ENCODE measurements at places on chromosomes 1 and 21. TPM values are rescaled to one million over a fixed set of nuclear protein-coding genes. Genes with fewer than 3 reads are reported as not detected.

KCNH1 gene
- total RNA-seq, result 0.54 TPM

TMPRSS15 gene
- total RNA-seq, result not detected

KPNA6 gene
- total RNA-seq, result 50.7 TPM

UBE2G2 gene
- total RNA-seq, result 75.8 TPM

SPRR2E gene
- not detected for total RNA-seq

SPSB1 gene
- 16.7 TPM for total RNA-seq

SPRR2F gene
- not detected for total RNA-seq

AMPD1 gene
- total RNA-seq, result not detected

DNA sequence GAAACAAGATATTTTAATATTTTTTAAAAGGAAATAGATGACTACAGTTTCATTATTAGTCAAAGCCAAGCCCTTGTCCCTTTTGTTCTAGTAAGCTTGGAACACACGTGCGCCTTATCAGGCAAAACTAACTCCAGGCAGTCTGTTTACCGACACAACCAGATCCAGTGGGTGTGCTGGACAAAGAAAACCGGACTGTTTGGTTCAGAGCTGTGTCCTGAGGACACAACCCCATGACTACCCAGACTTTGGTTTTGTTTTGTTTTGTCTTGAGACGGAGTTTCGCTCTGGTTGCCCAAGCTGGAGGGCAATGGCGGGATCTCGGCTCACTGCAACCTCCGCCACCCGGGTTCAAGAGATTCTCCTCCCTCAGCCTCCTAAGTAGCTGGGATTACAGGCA, 13.9 kb upstream of the RHOU start:
- no peak for DNase-seq

DNA sequence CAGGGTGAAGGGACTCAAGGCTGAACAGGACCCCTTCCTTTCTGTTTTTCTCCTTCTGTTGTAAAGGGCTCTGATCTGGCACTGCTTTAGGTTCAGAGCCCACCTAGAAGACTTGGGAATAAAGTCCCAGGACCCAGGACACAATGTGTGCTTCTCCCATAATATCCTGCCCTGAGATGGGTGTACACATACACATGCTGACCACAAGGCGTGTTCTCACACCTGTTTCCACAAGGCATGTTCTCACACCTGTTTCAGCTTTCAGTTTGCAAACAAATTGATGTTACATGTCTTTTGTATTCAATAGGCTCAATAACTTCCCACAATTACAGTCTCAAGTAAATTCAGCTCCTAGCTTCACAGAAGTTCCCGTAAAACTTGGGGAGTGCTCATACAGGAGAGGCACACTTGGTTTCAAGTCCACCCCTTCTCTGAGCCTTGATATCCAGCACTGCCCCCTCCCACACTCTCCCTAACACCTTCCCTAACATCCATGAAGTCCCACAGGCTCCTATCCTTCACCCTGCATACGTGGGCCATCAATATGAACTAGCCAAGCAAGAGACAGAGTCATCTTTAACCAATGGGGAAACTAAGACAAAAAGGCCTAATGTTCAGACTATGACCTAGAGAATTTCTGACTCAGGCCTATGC, 41.7 kb downstream of the ERI3 start:
- no peak for DNase-seq

- DNase-seq, result no peak
Observed at GRCh38 chr1:179545321-179545720, 30.4 kb downstream of the NPHS2 start.

DNA sequence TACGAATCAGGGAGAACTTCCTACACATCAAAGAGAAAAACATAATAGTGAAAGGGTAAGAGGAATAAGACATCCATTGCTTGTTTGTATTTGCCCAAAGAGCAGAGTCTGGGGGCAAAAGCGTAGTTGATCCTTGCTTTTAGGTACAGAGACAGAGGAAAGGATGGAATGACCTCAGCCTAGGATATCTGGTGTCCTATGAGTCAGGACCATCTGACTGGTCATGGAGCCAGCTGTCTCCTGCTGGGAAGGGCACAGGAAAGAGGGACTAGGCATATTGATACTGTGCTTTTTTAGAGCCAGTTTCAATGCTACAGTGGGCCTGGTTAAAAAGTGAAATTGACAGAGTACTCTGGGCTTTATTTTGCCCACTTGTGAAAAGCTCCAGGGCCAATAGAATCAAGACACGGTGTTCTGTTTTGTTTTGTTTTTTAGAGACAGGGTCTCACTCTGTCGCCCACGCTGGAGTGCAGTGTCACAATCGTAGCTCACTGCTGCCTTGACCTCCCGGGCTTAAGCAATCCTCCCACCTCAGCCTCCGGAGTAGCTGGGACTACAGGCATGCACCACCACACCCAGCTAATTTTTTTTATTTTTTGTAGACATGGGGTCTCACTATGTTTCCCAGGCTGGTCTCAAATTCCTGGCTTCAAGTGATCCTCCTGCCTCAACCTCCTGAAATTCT, 3.2 kb downstream of the PLEKHO1 start:
- peak; percentile 86 for DNase-seq

- DNase-seq, result no peak
Observed at GRCh38 chr1:41641941-41642527, 157.6 kb upstream of the EDN2 start.

- no peak for DNase-seq
Observed at GRCh38 chr1:68746378-68746777, 249.5 kb upstream of the DEPDC1 start.

- DNase-seq, result no peak
Observed at GRCh38 chr1:18414321-18414720, 66.4 kb upstream of the KLHDC7A start.

- no peak for DNase-seq
Observed at GRCh38 chr1:205590457-205590768, 41.4 kb downstream of the ELK4 start.

- no peak for DNase-seq
Observed at GRCh38 chr1:201761871-201762270, 67.1 kb upstream of the IPO9 start.

DNA sequence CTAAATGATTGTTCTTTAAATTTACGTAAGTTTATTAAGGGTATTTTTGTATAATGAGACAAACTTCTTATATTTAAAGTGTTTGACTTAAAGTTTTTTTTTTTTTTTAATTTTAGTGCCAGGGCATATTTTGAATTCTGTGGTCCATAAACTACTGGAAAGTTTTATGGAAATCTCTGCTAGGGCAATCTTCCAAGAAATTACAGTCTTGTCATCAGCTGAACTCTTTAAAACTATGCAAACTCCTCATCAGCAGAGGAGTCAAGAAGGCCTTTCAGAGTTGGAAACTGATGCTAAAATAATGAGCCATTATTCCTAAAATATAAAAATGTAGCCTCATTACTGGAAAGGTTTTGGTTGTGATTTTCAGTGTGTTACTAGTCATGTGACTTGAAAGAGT, 1201.9 kb downstream of the BRINP3 start:
- DNase-seq, result peak; percentile 41

GRCh38 chr21:26844258-26845065, 747 bp downstream of the ADAMTS1 start:
- DNase-seq, result peak; percentile 22

GRCh38 chr1:152111515-152111968, 3.7 kb downstream of the TCHH start:
- peak; percentile 34 for DNase-seq

GRCh38 chr1:27525296-27526272, 35.6 kb upstream of the WASF2 start:
- DNase-seq, result peak; percentile 53

- DNase-seq, result no peak
Observed at GRCh38 chr1:30533796-30534550, 189.4 kb downstream of the MATN1 start.

GRCh38 chr21:29893687-29894086, 46.1 kb downstream of the GRIK1 start:
- no peak for DNase-seq

DNA sequence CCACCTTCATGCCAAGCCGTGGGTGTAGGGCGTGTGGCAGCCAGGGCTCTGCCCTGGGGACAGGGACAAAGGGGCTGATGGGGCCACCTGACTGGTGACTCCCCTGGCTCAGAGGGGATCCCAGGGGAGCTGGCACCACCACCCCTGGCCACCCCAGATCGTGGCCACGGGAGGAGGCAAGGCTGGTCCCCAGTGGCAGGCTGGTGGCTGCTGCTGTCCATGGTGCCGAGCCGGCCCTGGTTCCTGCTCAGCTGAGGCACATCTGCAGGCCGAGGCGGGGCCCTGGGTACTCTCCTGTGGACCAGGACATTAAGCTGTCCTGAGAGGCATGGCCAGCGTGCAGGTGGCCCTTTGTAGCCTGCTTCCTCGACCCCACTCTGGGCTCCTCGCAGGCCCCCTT, 6.5 kb downstream of the PLCH2 start:
- no peak for DNase-seq

DNA sequence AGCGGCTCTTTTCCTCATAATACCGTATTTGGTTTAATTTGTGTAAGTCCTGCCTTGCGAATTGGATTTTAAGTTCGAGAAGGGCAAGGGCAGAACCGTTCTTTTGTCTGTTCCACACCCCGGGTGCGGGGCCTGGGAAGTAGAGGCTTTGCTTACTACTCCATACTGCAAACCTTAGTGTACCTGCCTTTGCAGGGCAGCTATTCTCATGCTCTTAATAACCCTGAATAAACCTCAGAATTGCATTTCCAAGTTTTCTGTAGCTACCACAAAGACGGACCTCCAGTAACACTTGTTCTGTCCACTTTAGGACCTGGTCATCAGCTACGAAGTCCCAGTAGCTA, 657 bp upstream of the HNRNPU start:
- no peak for DNase-seq

DNA sequence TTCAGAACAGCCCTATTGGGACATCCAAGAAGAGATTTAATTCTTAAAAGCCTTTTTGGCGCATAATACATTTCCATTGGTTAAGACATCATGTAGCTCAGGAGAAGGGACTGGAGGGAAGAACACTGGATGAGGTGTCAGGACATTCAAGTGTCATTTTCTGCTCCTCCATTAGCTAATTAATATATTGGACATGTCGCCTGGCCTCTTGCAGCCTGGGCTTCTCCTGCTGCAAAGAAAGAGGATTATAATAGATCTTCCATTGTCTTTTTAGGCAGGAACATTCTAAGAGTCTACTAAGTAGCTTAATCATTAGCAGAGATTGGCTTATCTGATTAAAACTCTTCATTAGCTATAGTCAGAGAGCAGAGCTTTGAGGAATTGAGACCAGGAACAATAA, 151.7 kb upstream of the COA6 start:
- DNase-seq, result no peak

DNA sequence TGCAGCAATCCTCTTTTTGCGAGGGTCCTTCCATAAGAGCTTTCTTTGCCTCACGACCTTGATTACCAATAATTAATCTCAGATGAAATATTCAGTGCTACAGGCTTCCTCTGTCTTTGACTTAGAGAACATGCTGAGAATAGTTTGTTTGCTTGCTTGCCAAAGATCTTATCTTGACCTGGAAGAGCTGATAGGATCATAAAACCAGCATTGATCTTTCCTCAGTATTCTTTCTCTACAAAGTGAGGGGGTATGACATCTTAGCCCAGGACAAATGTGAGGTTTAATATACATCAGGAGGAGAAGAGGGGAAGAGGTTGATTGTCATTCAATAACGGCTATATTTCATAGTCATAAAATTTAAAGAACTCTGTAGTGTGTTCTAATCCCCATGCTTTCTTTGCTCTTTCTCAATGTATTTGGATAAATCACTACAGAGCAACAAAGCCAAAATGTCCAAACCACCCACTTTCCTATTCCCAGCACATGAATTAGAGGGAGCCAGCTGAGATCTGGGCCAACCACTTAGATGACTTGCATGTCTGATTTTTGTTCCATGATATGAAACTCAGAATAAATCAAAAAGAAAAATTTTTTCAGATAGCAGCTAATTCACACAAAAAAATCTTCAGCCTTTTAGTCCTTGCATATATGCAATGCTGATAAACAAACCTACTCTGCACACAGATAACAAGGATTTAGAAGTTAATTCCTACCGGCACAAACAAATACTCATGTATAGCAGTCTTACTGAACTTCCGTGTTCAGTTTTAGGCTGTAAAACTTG, 50.5 kb upstream of the IPO9 start:
- no peak for DNase-seq

DNA sequence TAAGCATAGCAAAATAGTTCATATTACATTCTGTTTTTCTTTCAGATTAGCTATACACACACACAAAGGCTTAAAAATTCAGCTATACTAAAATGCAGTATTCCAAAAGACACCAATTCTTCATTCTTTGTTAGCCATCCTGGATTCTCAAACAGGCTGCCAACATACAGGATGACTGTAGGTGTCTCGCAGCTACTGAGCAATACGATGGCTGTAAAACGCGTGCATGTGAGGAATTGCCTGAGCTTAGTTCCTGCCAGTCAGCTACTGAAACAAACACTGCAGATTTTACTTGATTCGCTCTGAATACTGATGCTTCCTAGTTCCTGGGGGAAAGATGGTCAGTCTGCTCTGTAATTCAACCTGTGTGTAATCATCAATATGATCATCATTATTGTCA, 24.7 kb upstream of the HMGN1 start:
- DNase-seq, result peak; percentile 47
